ENCODE measurements at places on chromosomes 2 and 18.

DNA sequence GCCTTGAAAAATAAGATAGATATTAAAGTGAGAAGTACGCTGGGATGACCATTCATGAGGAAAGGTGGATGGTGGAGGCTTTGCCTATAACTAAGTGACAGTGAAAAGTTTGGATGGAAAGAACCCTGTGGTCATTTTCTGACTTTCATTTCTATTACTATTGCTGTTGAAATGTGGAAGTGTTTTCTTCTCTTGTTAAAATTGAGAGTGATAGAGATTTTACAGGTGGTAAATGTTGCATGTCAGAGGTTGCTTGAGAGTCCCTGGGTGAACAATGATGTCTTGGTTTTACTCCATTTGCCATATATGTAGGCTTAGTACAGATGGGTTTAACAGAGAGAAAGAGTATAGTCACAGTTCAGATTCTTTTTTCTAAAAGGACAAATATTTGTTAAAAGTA, 18.4 kb downstream of the NCOA1 start:
- DNase-seq, result no peak

- DNase-seq, result no peak
Measured at GRCh38 chr18:37321582-37322491, 243.8 kb downstream of the CELF4 start.

DNA sequence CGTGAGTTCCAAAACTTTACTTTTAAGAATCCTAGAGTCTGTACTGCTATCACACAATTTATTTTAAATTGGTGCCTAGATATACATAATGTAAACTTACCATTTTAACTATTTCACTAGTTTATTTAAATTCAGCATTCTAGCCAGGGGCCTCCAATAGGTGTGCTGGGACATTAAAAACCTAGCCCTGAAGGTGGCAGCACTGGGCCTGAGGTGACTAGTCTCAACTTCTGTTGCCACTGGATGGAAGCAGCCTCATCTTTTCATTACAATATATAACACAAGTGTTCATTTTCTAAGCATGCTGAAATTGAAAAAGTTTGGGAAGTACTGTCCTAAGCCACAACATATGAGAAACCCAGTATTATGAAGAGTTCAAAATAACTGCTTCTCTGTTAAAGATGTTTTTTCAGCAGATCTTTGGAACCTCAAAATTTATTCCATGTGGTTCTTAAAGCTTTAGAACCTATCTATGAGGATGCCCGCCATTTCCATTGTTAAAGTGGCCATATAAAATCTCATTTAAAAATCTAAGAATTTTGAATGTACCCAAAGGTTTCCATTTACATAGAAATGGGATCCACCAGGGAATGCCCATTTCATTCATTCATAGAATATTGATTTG, 2.9 kb upstream of the RBBP8 start:
- peak; percentile 89 for DNase-seq

DNA sequence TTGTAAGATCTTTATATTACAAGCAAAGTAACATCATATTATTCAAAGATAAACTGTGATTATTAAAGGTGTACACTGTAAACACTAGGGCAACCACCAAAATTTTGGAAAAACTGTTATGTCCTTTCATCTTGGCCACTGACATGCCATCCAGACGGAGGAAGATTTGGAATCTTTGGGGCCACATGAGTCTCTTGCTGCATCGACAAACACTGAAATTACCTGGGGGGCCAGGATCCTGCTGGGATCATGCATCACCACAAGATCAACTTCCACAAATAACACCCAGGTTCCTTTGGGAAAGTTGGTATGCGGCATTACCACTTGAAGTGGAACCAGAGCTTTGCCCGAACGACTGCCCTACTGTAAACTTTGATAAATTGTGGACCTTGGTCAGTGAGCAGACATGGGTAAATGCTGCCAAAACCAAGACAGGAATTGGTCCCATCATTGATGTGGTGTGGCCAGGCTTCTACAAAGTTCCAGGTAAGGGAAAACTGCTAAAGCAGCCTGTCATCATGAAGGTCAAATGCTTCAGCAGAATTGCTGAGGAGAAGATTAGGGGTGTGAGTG, 110.6 kb upstream of the UXS1 start:
- DNase-seq, result no peak

DNA sequence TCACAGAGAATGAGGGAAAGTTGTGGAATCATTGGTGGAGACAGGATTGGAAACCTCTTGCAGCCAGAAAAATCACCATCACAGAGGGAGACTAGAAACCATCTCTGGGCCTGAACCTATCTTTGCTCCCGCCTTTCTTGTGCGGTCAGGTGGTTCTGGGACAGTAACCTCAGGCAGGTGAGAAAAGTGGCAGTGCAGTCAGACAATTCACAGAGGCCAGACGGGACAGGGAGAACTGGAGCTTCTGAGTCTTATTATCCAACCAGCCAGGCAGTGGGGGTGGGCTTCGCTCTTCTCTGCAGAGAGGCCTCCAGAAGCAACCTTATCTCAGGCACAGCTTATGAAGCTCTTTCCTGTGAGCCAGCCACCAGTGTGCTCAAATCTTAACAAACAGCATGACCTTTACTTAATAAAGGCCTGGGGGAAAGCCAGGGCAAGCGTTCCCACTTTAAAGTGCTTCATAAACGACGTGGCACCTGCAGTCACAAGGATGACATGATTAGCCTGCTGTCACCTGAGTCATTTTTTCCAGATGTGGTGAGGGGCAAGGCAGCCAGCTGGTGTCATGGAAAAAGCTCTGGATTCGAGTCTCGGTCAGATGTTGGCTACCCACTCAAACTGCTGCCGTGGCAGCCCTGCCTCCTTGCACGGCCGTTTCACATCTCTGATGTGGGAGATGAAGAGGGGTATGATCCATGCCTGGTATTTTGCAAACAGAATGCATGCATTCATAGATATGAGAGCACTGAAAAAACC, 109.7 kb downstream of the B3GNT2 start:
- peak; percentile 31 for DNase-seq

DNA sequence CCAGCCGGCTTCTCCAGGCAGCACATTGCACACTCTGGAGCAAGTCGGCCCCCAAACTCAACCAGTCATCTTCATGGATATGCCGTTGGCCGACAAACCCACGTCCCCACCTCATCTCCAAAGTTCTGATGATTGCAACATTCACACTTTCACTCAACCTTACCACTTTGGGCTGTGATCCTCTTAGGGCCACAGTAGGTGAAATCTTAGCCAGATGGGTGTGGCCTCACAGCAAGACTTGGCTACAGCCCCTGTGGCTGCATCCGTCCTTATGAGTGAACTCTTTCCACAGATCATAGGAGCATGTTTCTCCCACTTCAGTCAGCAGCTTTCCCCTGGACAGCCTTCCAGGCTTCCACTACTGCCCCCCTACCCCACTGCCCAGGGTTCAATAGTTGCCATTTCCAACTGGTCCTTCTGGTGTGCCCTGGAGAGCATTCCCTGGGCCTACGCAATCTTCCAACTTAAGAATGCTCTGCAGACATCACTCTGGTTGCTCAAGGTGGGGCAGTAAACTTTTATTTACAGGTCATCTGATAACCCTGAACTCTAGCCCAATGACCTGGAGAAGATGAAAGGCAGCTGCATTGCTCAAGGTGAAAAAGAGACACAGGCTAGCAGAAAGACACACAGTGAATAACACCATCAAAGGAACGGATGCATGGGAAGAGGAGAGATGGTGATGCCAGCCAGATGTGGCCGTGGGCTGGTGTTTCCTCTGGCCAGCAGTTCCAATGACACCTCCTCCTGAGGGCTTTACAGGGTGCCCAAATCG, 34.5 kb downstream of the ARL4C start:
- DNase-seq, result no peak

DNA sequence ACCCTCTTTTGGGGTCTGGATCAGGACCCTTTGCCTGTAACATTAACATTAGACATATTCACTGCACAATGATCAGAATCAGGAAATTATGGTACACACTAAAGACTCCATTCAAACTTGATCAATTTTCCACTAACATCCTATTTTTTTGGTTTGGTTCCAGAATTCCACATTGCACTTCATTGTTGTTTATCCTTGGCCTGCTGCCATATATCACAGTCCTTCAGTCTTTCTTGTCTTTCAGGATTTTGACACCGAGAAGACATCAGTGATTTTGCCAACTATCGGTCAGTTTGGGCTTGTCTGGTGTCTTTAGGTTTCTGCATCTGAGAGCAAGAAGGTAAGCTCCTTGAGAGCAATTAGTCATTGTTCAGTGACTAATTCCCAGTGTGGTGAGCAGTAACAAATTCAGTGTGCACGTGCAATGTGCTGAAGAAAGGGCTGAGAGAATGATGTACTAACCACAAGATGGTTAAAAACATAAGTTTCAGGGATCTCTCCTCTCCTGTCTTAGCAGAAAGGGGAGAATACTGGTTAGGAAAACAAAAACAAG, 23.5 kb downstream of the MARCHF4 start:
- DNase-seq, result peak; percentile 36

GRCh38 chr2:169716238-169716886, 17.3 kb upstream of the KLHL23 start:
- DNase-seq, result no peak

- DNase-seq, result peak; percentile 99
Measured at GRCh38 chr2:234947556-234947955, 4.3 kb upstream of the SH3BP4 start.

DNA sequence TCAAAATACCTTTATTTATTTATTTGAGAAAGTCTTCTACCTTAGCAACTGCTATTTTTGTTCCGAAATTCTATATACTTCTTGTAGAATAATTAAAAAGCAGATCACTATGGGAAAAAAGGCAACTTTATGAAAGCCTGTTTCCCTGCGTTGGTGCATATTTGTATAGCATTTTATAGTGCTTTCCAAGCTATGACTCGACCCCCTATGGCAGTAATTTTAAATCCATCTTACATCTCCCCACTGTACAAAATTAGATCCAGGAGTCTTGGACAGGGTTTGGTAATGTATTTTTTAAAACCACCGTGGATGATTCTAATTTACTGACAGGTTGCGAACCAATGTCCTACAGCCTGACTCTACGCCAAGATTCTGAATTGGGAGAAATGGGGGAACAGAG, 10.1 kb downstream of the TANK start:
- no peak for DNase-seq

DNA sequence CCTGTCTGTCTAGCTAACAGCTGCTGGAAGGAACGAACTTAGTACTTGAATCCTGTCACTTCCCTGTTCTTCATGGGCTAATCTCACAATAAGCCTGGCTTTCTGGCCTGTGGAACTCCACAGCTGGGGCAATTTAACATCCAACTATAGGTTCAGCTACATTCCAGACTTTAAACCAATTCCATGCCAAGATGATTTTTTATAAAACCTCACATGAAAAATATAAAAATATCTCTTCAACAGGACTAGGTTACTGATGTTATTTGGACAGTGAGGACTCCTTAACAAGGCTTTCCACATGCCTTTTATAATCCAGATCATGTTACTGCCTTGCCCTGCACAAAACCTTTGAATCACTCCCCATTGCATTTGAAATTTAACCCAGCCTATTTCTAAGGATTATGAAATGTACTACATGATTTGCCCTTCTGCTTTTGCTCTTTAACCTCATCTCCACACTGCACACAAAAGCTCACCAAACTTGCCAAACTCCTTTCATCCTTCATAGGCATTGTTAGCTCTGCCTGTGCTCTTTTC, 863.2 kb upstream of the CHAC2 start:
- DNase-seq, result no peak

DNA sequence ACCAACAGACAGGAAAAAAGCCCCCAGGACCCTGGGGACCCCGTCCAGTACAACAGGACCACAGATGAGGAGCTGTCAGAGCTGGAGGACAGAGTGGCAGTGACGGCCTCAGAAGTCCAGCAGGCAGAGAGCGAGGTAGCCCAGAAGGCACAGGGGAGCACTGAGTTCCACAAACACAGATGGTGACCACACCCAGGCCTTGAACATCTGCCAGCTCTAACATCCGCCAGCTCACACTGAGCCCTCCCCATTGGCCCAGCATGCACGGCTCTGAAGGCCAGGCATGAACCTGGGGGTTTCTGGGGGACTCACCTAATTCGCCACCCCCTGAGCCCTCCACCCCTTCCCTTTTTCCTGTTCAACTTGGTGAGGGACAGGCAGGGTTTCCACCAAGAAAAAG, 25.6 kb upstream of the PRLH start:
- DNase-seq, result no peak

DNA sequence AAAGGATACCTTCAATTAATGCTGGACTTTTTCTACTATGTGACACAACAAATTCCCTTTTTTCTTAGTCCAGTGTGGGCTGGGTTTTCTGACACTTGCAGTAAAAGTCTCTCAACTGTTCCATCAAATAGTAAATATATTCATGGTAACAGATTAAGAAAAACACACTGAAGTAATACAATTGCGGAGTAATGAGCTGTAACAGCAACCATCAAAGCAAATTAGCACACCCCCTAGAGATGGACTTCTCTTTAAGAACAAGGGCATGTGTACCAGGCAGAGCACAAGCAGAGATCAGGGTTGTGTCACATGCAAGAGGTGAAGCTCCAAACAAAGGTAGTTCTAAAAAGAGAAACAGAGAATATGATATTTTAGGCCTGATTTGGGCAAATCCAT, 72.7 kb upstream of the CHRNA1 start:
- no peak for DNase-seq

- no peak for DNase-seq
Measured at GRCh38 chr2:12637754-12638153, 79.0 kb upstream of the TRIB2 start.

GRCh38 chr2:150260636-150261035, 226.8 kb downstream of the RND3 start:
- no peak for DNase-seq

- no peak for DNase-seq
Measured at GRCh38 chr2:117702098-117702497, 112.4 kb upstream of the DDX18 start.

GRCh38 chr2:5751873-5752482, 59.8 kb downstream of the SOX11 start:
- no peak for DNase-seq

GRCh38 chr2:44655401-44655864, 286.1 kb upstream of the SIX3 start:
- DNase-seq, result peak; percentile 12

- DNase-seq, result no peak
Measured at GRCh38 chr2:108626995-108627394, 92.3 kb upstream of the RANBP2 start.

GRCh38 chr2:128198656-128199055, 107.7 kb downstream of the UGGT1 start:
- DNase-seq, result no peak

DNA sequence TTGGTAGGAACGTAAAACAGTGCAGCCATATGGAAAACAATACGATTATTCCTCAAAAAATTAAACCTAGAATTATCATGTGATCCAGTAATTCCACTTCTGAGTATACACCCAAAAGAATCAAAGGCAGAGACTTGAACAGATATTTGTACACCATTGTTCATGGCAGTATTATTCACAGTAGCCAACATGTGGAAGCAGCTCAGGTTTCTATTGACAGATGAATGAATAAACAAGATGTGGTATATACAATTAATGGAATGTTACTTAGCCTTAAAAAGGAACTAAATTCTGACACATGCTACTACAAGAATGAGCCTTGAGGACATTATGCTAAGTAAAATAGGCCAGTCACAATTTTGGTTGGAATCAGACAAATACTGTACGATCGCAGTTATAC, 14.2 kb upstream of the RTTN start:
- DNase-seq, result no peak

All from trophoblast cell (in vitro differentiated cells and primary cell).